HuH-7 (cell line): ENCODE measurements at places on chromosomes 11 and 22.

DNA sequence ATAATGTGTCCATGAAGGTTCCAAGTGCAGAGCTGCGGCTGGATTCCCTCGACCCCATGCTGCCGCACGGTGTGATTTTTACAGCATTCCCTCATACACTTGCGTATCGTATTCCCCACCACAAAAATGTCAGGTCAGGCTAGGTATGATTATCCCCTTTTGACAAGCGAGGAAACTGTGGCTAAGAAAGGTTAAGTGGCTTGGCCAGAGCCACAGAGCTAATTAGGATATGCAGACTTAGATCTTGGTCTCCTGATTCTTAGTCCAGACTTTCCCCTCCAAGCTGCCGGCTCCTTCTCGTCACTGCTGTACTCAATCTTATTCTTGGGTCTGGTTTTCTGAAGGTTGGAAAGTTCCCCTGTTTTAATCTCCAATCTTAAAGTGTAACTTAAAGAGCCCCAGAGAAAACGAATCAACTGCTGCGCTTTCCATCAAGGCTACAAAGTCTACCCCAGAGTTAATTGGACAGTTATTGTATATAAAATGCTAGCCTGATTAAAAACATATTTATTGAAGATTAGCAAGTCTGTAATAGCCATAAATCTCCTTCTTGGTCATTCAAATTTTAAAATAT is 176.6 kb downstream of the ADAMTS15 start:
- DNase-seq = no peak

GRCh38 chr22:50169774-50170341 is 673 bp upstream of the PANX2 start:
- peak; percentile 76 for DNase-seq

GRCh38 chr11:68978931-68979594 is 1.7 kb downstream of the MRGPRD start:
- no peak for DNase-seq

DNA sequence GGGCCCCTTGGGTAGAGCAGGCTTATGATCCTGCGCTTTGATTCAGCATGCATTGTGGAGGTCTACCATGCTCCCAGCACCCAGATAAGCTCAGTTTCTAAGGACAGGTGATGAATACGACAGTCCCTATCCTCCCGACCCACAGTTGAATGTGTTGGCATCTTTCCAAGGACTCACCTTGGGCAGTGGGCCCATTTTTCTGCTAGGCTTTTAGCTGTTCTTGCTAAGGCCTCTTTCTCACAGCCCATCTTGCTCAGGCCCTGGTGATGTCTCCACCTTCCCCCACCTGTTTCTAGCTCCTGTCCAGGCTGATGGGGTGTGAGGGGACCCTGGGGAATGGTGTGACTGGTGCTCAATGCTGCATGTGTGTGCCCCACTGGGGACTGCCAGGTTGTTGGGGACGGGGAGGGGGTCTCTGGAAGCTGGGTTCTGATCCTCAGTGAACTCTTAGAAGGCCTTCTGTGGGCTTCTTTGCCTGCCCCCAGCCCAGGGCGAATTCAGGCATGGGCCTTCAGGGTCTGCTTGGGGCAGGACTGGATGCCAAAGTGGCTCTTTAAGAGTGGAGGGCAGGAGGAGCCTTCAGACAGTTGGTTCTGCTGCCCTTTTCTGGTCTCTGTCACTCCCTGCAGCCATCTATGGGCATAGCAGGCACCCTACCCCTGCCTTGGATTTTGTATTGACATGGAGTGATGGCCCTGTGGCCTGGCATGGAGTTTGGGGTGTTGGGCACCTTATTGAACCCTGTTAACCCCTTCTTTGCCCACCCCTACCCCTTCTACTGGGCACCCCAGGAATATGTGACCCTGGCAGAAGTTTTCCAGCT is 33.1 kb downstream of the PHLDB1 start:
- no peak for DNase-seq

GRCh38 chr11:127000291-127000968 is at the start of gene KIRREL3:
Gene KIRREL3, minus strand, starts transcription at chr11:127000770.
- no peak for DNase-seq

- DNase-seq = no peak
Measured at GRCh38 chr11:2413742-2414579, 13.4 kb downstream of the TSSC4 start.

GRCh38 chr22:32810555-32811133 is 9.1 kb downstream of the TIMP3 start:
- DNase-seq = no peak

GRCh38 chr11:45238724-45239123 is 47.4 kb downstream of the SYT13 start:
- DNase-seq = no peak

DNA sequence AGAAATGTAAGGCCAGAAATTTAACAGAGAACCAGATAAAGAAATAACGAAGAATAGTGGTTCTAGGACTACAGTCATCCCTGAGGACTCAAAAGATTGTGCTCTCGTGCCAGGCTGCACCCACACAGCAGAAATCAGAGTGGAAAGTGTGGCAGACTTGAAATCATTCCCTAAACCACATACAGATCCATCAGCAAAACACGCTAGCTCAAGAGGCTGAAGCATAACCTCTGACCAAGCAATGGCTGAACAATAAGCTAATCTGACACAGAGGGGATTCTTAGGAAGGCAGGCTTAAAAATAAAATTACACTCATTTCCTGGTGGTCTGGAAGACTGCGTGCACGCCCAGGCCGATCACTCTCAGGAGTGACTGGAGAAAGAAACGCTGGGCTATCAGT is 19.0 kb downstream of the NCF4 start:
- no peak for DNase-seq

DNA sequence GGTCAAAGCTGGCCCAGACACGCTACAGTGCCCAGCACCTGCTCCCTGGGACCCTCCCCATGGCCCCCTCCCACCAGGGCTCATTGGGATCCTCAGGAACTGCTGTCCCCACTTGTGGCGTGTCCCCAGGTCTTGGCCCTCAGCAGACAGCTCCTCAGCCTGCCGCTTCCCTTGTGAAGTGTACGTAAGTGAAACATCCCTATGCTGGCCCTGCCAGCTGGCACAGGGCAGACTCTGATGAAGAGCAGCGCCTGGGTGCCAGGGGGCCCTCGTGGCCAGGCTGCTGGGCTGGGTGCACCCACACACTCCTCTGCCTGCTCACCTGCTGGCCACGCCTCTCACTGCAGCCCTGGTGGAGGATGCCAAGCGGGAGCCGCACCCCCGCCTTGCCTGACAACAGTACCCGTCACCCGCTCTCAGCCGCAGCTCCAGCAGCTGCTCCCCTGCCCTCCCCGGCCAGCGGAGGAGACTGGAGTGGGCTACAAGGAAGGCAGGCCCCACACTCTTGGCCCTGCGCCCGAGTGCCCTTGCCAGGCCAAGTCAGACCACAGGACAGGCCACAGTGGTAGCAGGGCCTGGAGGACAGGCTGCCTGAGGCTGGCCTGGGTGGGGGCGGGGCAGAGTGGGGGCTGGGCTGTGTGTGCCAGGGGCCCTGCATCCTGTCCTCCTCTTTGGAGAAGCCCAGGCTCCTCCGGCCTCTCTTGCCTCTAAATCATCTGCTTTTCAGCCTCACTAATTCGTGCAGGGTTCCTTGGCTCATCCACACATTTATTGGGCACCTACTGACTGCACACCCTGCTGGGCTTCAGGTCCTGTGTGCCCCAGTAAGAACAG is 39.5 kb downstream of the IGF2 start:
- DNase-seq = no peak

DNA sequence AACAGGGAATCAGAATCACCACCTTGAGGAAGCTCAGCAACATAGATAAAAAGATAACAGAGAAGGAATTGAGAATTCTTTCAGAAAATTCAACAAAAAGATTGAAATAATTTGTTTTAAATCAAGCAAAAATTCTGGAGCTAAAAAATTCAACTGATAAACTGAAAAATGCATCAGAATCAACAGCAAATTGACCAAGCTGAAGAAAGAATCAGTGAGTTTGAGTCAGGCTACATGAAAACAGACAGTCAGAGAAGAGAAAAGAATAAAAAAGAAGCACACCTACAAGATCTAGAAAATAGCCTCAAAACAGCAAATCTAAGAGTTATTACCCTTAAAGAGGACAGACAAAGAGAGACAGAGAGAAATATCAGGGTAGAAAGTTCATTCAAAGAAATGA is 28.8 kb downstream of the BTG4 start:
- no peak for DNase-seq

DNA sequence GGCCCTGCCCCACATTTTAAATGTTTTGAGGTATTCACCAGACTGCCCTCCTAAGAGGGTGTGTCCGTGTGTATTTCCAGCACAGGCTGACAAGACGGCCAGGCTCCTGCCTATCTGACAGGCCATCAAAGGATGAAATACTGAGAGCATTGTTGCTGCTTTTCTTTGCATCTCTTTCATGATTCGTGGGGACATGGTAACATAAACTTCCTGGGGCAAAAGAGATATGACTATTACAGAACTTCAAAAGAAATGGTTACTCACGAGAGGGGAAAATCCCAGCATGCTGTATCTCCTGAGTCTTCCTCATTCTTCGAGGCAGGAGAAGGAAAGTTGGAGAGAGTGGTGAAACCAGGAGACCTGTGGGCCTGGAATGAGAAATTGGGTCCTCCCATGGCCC is 10.3 kb upstream of the BIK start:
- DNase-seq = no peak

GRCh38 chr11:27573024-27573423 is 66.5 kb upstream of the LIN7C start:
- no peak for DNase-seq

- no peak for DNase-seq
Measured at GRCh38 chr11:131667566-131667965, 297.2 kb downstream of the NTM start.

GRCh38 chr11:11660363-11660740 is 38.5 kb upstream of the GALNT18 start:
- DNase-seq = no peak
